ENCODE measurements at places on chromosomes 6 and 20.

DNA sequence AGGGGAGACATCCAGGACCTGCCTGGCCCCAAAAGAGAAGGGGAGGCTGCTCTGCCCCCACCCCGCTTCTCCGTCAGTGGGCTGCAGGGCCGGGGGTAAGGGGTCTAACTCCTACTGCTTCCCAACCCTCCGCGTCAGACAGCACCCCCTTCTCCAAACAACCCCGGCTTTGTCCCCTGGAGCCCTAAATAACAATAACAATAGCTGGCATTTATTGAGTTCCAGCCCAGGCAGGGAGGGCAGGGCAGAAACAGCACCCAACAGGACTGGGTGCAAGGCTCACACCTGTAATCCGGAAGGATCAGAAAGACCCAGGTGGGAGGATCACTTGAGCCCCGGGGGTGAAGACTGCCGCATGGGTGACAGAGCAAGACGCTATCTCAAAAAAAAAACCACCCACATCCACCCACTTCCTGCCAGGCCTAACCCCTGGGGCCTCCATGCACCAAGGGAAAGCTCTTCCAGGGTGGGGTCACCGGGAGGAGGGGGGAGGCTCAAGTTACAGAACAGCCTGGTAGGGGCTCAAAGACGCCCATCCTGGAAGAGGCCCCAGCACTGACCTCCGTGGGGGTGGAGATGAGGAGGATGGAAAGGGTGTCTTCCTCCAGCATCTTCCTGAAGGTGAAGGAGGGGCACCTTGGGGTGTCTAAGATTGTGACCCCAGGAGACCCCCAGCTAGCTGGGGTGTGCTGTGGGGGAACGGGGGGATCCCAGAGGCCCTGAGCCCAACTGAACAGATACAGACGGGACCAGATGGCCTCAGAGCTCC is 1.3 kb upstream of the FNDC11 start:
- DNase-seq = no peak

GRCh38 chr6:16849280-16849987 is 88.2 kb upstream of the ATXN1 start:
- no peak for DNase-seq

DNA sequence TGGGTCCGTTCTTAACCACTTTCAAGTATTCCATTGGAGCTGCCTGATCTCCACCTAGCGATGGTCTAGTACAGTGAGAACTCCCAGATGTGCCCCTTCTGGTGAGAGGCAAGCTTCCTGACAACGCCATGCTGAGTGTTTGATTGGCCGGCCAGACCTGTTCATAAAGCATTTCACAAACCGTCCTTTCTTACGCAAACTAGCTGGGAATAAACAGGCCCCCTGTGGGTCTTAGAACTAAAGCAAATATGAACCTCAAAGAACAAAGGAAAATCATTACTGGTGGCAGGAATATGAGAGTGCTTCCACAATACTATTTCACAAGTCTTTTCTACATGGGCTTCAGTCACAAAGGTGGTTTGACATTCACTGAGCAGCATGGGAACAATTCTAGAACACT is 15.6 kb upstream of the GCNT2 start:
- DNase-seq = no peak

GRCh38 chr6:138963531-138963930 is 24.5 kb downstream of the REPS1 start:
- no peak for DNase-seq

- DNase-seq = no peak
These were observed 272.4 kb downstream of the GMDS start for GRCh38 chr6:1972962-1973361.

- DNase-seq = peak; percentile 56
These were observed 85.7 kb upstream of the NEDD9 start for GRCh38 chr6:11317885-11318771.

- no peak for DNase-seq
These were observed 249 bp downstream of the SAMD10 start for GRCh38 chr20:63979229-63979556.

- DNase-seq = no peak
These were observed 13.1 kb upstream of the BCAS1 start for GRCh38 chr20:54083459-54083858.

GRCh38 chr20:63501818-63502670 is 3.2 kb upstream of the EEF1A2 start:
- DNase-seq = no peak

DNA sequence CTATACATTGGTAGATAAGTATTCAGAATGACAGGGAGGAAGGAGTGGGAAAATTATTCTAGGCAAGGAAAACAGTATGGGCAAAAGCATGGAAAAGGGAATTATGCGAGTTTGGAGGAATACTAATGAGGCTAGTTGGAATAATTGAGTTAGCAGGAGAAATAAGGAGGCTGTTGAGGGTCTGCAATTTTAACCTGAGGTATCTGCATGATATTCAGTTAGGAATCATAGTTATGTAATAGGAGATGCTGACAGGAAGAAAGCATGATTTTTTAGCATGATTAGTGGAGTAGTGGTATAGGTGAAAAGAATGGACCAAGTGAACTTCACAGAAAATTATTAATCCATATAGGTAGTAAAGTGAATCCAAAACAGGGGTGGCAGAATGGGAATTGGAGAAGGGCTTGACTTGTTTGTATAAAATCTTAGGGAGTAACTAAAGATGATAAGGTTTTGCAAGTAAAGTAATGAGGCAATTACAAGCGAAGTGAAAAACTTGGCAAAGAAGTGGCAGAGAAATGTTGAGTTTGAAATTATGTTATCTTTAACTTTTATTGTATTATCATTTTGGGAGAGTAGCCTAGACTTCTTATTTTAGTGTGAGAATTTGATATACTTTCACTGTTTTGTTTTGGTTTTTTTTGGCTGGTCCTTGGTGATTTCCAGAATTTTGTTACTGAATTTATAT is 5.7 kb downstream of the STXBP5 start:
- DNase-seq = no peak

DNA sequence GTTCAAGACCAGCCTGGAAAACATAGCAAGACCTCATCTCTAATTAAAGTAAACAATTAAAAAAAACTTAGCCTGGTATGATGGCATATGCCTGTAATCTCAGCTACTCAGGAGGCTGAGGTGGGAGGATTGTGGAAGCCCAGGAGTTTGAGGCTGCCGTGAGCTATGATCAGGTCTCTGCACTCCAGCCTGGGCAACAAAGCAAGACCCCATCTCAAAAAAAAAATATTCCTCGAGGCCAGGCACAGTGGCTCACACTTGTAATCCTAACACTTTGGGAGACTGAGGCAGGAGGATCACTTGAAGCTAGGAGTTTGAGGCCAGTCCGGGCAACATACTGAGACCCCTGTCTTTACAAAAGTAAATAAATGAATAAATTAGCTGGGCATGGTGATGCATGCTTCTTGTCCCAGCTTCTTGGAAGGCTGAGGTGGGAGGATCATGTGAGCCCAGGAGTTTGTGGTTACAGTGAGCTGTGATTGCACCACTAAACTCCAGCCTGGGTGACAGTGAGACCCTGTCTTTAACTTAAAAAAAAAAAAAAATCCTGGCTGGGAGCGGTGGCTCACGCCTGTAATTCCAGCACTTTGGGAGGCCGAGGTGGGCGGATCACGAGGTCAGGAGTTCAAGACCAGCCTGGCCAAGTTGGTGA is 9.3 kb upstream of the C2 start:
- DNase-seq = no peak

DNA sequence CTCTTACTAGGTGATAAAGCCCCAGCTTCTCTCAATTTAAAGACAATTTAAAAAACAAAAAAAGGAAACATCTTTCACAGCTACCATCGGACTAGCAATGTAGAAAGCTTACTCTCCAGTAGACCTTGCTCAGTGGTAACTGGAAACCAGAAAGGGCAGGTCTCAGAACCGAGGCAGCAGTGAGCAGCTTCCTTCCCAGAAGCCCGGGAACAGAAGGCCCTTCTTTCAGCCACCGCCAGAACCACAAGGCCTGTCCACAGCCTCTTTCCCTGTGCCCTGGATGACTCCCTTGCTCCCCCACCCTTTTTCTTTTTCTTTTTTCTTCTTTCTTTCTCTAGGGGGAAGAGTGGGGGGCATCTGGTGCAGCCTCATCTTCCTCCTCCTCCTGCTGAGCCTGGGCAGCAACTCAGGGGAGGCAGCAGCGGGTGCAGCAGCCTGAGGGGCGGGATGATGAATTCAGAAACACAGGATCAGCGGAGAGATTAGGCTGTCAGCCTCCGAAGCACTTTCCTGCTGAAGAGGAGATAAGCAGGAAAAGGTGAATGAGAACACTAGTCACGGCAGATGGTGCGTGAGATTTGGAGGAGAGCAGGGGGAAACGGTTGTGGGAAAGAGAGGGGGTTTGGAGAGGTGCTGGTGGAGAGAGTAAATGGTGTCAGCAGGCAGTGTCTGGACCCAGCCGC is 158.5 kb downstream of the ID4 start:
- DNase-seq = no peak

- DNase-seq = no peak
These were observed 25.7 kb upstream of the SIRT5 start for GRCh38 chr6:13548500-13549210.

DNA sequence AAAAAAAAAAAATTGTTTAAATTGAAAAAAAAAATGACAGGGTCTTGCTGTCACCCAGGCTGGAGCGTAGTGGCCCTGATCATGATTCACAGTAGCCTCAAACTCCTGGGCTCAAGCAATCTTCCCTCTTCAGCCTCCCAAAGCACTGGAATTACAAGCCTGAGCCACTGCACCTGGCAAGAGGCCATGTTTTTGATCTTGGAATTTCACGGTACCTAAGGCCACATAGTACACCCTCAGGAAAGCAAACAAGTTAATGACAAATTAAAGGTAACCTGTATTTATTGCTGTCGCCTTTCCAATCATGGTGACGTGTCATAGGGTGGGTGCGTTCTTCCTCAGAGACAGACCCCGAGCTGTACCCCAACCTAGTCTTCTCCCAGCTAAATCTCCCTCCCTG is 79.2 kb downstream of the LINC00237 start:
- DNase-seq = no peak

- DNase-seq = no peak
These were observed 430.4 kb downstream of the TBC1D32 start for GRCh38 chr6:120903836-120904235.

DNA sequence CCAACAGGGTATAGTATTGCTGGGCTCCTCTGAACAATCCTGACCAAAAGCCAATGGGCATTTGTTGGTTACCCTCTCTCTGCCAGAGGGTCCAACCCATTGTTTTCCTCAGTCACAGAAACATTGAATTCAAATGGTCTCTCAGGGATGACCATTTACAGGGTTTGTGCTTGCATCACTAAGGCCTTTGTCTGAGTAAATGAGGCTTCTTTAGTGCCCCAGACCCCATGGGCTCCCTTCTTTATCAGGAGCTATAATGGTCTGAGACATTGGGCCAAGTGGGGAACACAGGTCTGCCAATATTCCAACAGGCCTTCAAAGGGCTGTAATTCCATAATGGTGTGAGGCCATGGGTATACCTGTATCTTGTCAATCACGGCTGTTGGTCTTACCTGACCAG is 27.1 kb downstream of the GSTA2 start:
- DNase-seq = no peak

GRCh38 chr6:154481521-154482013 is 28.9 kb downstream of the CNKSR3 start:
- DNase-seq = no peak

DNA sequence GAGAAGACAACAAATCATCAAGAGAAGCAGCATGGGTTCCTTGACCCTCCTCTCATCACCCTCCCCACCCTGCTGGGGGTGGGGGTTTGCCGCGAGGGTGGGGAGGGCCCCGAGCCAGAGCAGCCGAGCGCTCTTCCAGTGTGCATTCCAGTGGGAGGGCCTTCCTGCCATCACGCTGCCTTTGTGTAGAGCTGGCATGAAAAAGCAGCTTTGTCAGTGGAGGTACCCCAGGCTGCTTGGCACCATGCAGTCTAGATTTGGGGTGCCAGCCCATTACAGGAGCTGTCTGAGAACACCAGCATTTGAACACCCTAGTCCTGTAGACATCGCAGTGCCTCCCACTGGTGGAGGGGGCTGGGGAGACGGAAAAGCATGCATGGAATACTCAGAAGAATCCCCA is 12.2 kb downstream of the BAK1 start:
- DNase-seq = no peak

GRCh38 chr6:38671885-38672467 is 31.0 kb downstream of the GLO1 start:
- DNase-seq = no peak

- peak; percentile 76 for DNase-seq
These were observed at the start of gene TXLNB for GRCh38 chr6:139291813-139292619. Gene TXLNB, minus strand, starts transcription at chr6:139291998. Its CDS starts 3,099 bp downstream, at chr6:139288899.

GRCh38 chr20:12237772-12238171 is 320.1 kb downstream of the BTBD3 start:
- DNase-seq = no peak
